ENCODE measurements at places on chromosomes 12 and 14. TPM values are rescaled to one million over a fixed set of nuclear protein-coding genes. Genes with fewer than 3 reads are reported as not detected.

The SERPINA10 gene
- not detected for total RNA-seq

GRCh38 chr14:104872469-104873341 is 7.6 kb downstream of the CEP170B start:
- no peak for DNase-seq
- H3K27me3 ChIP-seq = no peaks in the 10 kb centered on the region
- H3K4me3 ChIP-seq = no peak overlapping the region

The RGS6 gene
- 0.88 TPM for total RNA-seq

The TAS2R42 gene
- total RNA-seq = not detected

DNA sequence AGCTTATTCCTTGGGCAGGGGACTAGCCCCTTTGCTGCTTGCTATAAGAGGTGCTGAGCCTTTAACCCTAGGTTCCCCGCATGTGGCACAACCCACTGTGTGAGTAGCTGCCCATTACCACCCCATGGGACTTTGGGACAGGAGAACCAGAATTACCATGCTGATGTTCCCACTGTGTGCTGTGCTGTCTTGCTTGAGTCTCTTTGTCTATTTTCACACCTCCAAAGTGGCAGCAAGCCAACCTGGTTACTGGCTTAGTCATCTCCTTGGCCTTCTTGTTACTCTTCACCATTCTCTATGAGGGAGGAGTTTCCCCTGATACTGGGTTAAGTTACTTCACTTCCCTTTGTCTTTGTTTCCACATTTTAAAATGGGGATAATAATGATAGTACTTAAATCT is 73.4 kb upstream of the ETV6 start:
- no peak overlapping the region for H3K27ac ChIP-seq
- no peaks in the 10 kb centered on the region for H3K27me3 ChIP-seq
- H3K4me3 ChIP-seq = no peak overlapping the region
- DNase-seq = no peak
- no peaks in the 10 kb centered on the region for H3K4me1 ChIP-seq
- no peaks in the 10 kb centered on the region for H3K36me3 ChIP-seq

- H3K4me3 ChIP-seq = no peak overlapping the region
- no peaks in the 10 kb centered on the region for H3K4me1 ChIP-seq
- no peak overlapping the region for H3K27ac ChIP-seq
- H3K27me3 ChIP-seq = no peaks in the 10 kb centered on the region
Observed at GRCh38 chr14:77203611-77204458, 22.2 kb downstream of the TMEM63C start.

- H3K4me1 ChIP-seq = no peaks in the 10 kb centered on the region
- H3K27ac ChIP-seq = no peak overlapping the region
- no peaks in the 10 kb centered on the region for H3K27me3 ChIP-seq
- H3K4me3 ChIP-seq = no peak overlapping the region
- DNase-seq = no peak
- H3K36me3 ChIP-seq = no peaks in the 10 kb centered on the region
Observed at GRCh38 chr14:104564744-104565679, 14.6 kb upstream of the C14orf180 start.

- H3K4me1 ChIP-seq = no peaks in the 10 kb centered on the region
- DNase-seq = no peak
- no peak overlapping the region for H3K4me3 ChIP-seq
- H3K27me3 ChIP-seq = no peaks in the 10 kb centered on the region
Observed at GRCh38 chr12:84329938-84330337, 582.7 kb downstream of the SLC6A15 start.

DNA sequence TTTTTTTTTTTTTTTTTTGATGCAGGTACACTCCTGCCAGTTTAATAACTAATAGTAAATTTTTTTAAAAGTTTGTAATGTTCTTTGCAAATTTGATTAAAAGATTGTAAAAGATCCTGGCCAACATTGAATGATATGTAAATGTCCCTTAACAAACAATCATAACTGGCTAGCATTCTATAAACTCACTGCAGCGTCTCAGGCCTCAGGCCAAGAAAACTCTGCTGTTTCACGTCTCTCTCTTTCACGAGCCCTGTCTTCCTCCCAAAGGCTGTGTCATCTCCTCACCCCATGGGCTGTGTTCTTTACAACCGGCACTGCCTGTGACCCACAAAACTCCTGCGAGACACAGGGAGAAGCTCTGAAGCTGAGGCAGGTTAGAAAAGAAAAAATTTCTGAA is 103.3 kb downstream of the NUAK1 start:
- no peaks in the 10 kb centered on the region for H3K36me3 ChIP-seq
- H3K27me3 ChIP-seq = no peaks in the 10 kb centered on the region
- no peak overlapping the region for H3K27ac ChIP-seq
- DNase-seq = no peak

The SLC10A1 gene
- not detected for total RNA-seq

DNA sequence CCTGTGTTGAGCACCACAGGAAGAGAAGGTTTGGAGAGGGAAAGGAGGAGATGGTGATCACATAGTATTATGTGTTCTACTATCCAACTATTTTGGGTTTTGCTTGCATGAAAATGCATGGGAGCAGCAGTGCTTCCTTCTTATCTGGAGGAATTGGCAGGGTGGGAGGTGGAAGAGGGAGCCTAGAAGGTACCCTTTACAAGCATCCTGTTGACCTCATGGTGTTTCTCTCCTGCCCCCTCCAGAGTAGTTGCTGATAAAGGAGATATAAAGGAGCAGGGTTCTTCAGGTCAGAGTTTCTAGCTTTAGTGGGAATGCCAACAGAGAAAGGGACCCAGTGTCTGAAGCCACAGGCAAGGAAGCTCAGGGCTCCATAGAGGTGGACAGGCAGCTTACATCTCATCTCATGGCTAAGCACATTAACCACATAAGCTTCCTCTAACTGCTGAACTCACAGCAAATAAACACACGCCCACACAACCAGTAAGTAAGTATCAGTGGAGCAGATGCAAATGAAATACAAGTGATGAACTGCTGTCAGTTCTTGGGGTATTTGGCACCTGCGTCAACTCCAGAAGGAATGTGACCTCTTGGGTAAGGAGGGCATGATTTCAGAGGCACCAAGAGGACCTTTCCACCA is 174.2 kb upstream of the SLC38A2 start:
- no peaks in the 10 kb centered on the region for H3K36me3 ChIP-seq
- no peaks in the 10 kb centered on the region for H3K27me3 ChIP-seq
- no peak overlapping the region for H3K4me3 ChIP-seq
- no peaks in the 10 kb centered on the region for H3K4me1 ChIP-seq
- no peak overlapping the region for H3K27ac ChIP-seq

DNA sequence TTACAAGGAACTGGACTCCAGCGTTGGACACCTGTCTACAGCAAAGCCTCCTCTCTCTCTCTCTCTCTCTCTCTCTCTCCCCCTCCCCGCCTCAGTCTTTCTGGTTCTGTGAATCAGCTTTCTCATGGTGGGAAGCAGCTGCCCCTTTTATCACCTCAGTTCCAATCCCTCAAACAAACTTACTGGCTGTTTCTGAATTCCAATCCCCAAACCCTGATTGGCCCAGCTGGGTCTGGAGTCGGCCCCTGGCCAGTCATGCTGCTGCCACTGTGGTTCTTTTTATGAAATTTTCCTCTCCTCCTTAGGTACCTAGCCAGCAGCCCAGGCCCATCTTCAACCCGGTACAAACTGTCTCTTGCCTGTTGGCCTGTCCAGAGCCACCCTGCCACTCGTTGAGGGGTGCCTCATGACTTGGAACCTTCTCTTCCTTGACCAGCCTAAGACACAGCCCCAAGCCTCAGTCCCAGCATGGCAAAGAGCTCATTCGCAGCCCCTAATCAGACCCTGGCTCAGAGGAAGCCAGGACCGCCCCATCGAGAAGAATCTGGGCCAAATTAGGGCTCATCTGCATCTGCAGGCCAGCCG is 9.4 kb upstream of the MORN3 start:
- H3K4me1 ChIP-seq = no peaks in the 10 kb centered on the region
- no peaks in the 10 kb centered on the region for H3K27me3 ChIP-seq
- no peak overlapping the region for H3K27ac ChIP-seq
- DNase-seq = no peak

The NINJ2 gene
- total RNA-seq = 5.2 TPM

DNA sequence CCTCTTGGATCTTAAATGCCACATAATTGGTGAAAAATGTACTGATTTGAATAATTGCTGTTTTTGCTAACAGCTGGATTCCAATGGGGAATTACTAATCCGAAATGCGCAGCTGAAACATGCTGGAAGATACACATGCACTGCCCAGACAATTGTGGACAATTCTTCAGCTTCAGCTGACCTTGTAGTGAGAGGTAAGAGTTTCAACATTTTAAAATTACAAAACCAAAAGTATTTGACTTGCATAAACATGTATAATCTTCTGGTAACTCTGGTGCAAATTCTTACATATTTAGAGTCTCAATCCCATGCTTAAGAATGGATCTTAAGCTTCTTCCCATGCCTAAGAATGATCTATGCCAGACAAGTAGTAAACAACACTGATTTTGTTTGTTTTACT is 229.1 kb upstream of the PDZRN4 start:
- no peaks in the 10 kb centered on the region for H3K4me1 ChIP-seq
- no peak for DNase-seq
- no peak overlapping the region for H3K4me3 ChIP-seq
- H3K36me3 ChIP-seq = no peaks in the 10 kb centered on the region
- no peaks in the 10 kb centered on the region for H3K27me3 ChIP-seq

The B4GALNT3 gene
- total RNA-seq = 9.1 TPM

The CYP27B1 gene
- total RNA-seq = not detected

- no peak overlapping the region for H3K27ac ChIP-seq
- no peak overlapping the region for H3K4me3 ChIP-seq
- H3K36me3 ChIP-seq = no peaks in the 10 kb centered on the region
- DNase-seq = no peak
- H3K4me1 ChIP-seq = no peaks in the 10 kb centered on the region
- no peaks in the 10 kb centered on the region for H3K27me3 ChIP-seq
Observed at GRCh38 chr14:96055065-96055752, 16.0 kb downstream of the C14orf132 start.

DNA sequence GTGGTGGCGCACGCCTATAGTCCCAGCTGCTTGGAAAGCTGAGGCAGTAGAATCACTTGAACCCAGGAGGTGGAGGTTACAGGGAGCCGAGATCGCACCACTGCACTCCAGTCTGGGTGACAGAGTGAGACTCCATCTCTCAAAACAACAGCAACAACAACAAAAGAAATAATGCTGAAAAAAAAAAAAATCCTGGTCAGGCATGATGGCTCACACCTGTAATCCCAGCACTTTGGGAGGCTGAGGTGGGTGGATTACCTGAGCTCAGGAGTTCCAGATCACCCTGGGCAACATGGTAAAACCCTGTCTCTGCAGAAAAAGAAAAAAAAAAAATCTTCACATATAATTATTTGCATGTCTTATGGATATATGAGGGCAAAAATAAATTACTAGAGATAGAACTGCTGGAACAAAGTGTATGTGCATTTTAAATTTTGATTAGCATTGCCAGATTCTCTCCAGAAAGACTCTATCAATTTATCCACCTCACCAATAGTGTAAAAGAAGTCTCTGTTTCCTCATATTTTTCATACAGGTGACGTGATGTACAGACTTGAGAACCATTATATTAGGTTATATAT is 75.4 kb downstream of the ATXN2 start:
- no peaks in the 10 kb centered on the region for H3K4me1 ChIP-seq
- H3K36me3 ChIP-seq = no peaks in the 10 kb centered on the region
- no peak overlapping the region for H3K4me3 ChIP-seq
- no peak for DNase-seq
- no peaks in the 10 kb centered on the region for H3K27me3 ChIP-seq
- H3K27ac ChIP-seq = no peak overlapping the region

DNA sequence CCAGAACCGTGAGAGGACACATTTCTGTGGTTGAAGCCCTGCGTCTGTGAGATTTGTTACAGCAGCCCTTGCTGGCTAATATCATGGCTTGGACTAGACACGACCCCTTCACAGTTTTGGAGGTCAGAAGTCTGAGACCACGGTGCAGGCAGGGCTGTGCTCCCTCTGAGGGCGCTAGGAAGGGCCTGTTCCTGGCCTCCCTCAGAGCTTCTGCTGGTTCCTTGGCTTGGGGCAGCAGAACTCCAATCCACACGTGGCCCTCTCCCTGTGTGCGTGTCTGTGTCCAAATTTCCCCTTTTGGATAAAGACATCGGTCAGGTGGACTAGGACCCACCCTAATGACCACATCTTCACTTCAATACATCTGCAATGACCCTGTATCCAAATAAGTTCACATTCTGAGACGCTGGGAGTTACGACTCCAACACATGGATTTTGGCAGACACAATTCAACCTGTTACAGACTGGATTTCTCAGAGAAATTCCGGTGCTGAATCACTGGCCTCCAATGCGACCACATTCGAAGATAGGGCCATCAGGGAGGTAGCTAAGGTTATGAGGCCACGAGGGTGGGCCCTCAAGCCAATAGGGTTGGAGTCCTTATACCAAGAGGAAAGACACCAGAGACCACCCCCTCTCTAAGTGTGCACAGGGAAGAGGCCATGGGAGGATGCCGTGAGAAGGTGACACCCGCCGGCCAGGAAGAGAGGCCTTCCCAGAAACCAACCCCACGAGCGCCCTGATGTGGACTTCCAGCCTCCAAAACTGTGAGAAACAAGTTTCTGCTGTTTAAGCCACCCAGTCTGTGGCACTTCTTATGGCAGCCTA is 43.6 kb upstream of the PPP2R5C start:
- H3K4me1 ChIP-seq = no peaks in the 10 kb centered on the region
- H3K4me3 ChIP-seq = no peak overlapping the region
- no peaks in the 10 kb centered on the region for H3K36me3 ChIP-seq
- no peak for DNase-seq
- H3K27me3 ChIP-seq = no peaks in the 10 kb centered on the region
- H3K27ac ChIP-seq = peak overlapping the region; percentile 49

GRCh38 chr12:22866406-22866805 is 241.4 kb downstream of the ETNK1 start:
- DNase-seq = no peak
- no peaks in the 10 kb centered on the region for H3K27me3 ChIP-seq
- no peak overlapping the region for H3K27ac ChIP-seq
- no peaks in the 10 kb centered on the region for H3K36me3 ChIP-seq
- no peak overlapping the region for H3K4me3 ChIP-seq
- no peaks in the 10 kb centered on the region for H3K4me1 ChIP-seq

- no peaks in the 10 kb centered on the region for H3K27me3 ChIP-seq
- no peaks in the 10 kb centered on the region for H3K36me3 ChIP-seq
- no peak for DNase-seq
- H3K4me1 ChIP-seq = no peaks in the 10 kb centered on the region
- H3K4me3 ChIP-seq = no peak overlapping the region
Observed at GRCh38 chr14:96904201-96904600, 107.0 kb downstream of the VRK1 start.

DNA sequence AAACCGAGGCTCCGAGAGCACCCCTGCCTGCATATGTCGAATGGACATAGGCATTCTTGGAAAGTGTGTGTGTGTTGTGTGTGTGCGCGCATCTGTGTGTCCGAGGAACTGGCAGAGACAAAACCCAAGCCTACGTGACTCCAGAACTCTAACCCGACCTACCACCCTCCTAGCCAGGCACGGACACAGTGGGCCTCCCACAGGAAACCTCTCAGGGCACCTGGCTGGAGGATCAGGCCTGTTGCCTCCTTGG is 556 bp upstream of the PGF start:
- H3K4me1 ChIP-seq = peaks cover 8% of the 10 kb centered on the region
- H3K36me3 ChIP-seq = no peaks in the 10 kb centered on the region
- peak overlapping the region; percentile 67 for H3K4me3 ChIP-seq
- no peak overlapping the region for H3K27ac ChIP-seq
- no peak for DNase-seq
- no peaks in the 10 kb centered on the region for H3K27me3 ChIP-seq

GRCh38 chr12:89783359-89784060 is 74.9 kb upstream of the ATP2B1 start:
- H3K27me3 ChIP-seq = no peaks in the 10 kb centered on the region
- DNase-seq = no peak
- H3K36me3 ChIP-seq = no peaks in the 10 kb centered on the region
- no peak overlapping the region for H3K4me3 ChIP-seq
- no peak overlapping the region for H3K27ac ChIP-seq

The HRK gene
- not detected for total RNA-seq
